SIG-M5 (cell line): ENCODE measurements at places on chromosomes 7 and 10.

DNA sequence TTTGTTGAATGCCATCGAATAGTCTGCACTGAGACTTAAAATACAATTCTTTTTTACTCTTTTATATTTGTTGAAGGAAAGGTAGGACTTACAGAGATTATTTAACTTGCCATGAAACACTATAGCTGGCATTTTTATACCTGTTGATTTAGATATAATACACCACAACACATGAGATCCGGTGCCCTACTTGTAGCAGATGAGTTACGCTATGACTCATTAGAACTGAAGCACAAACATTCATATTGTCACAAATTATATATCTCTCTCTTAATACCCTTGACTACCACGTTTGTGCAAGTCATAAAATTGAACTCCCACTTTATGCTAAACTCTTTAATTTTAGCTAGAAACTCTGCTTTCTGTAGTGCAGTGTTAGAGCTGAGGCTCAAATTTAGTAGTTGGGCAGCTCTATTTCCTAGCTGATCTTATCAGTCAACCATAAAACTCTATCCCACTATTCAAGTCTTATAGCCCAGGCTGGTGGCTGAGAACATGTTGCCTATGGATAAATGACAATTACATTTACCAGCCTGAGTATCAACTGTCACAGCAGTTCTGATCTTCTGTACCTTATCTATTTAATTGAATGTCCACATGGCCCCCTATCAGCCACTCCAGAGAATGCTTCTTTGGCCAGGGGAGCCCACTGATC lies 137.4 kb upstream of the SEMA3D start:
- DNase-seq = no peak

GRCh38 chr10:77905086-77905748 lies 21.3 kb downstream of the DLG5 start:
- DNase-seq = no peak

GRCh38 chr10:59907537-59907917 lies 1.2 kb upstream of the CCDC6 start:
- DNase-seq = no peak

- DNase-seq = no peak
Measured at GRCh38 chr10:15222511-15222910, 54.0 kb upstream of the NMT2 start.

GRCh38 chr7:30502470-30503251 lies 2.0 kb downstream of the GGCT start:
- DNase-seq = no peak

GRCh38 chr10:3647074-3647473 lies 137.9 kb downstream of the KLF6 start:
- no peak for DNase-seq

- no peak for DNase-seq
Measured at GRCh38 chr10:113381981-113382509, 170.8 kb upstream of the HABP2 start.

DNA sequence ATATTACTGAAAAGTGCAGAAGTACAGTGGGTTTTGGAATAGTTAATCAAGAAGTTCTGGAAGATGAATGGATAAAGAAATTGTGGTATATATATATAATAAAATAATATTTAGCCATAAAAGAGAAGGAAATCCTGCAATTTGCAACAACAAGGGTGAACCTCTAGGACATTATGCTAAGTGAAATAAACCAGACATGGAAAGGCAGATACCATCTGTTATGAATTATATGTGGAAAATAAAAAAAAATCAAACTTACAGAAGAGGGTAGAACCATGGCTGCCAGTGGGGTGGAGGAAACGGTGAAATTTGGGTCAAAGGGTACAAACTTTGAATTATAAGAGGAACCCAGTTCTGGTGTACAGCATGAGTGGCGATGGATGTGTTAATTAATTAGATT lies 162.6 kb downstream of the BICC1 start:
- DNase-seq = no peak

DNA sequence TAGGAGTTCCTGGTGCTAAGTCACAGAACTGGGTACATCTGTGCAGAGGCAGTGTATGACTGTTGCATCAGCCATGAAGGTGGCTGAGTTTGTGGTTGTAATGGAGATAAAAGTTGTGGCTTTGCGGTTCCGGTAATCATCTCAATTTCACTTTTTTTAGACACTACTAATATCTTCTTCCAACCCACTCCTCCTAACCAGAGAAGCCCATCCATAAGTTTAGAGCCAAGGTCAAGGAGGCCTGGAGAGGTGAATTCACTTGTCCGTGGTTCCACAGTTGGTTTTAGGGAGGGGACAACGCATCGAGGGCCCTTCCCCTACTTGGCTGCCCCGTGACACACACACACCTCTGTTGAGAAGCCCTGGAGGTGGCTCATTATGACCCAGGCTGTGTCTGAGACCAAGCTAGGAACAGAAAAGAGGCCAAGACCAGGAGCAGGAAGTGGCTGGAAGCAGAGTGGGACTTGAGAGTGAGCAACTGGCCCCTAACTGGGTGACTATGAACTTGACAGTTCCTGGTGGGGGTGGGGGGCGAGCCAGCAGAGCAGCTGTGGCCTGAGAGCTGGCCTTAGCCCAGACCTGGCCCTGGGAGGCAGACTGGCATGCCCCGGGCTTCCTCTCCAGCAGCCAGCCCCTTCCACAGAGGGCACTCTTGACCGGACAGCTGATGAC lies 66.8 kb upstream of the COL13A1 start:
- DNase-seq = no peak

DNA sequence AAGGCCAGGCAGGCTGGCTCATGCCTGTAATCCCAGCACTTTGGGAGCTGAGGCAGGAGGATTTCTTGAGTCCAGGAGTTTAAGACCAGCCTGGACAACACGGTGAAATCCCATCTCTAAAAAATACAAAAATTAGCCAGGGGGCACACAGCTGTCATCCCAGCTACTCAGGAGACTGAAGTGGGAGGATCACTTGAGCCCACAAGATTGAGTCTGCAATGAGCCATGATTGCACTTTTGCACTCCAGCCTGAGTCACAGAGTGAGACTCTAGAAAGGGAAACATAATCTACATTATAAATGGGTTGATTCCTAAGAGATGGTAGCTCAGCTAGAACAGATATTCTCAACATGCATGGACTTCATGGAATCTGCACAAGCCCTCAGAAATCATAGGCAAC lies 6.3 kb upstream of the LIPF start:
- no peak for DNase-seq

- DNase-seq = no peak
Measured at GRCh38 chr10:112461029-112461887, 14.2 kb downstream of the VTI1A start.

DNA sequence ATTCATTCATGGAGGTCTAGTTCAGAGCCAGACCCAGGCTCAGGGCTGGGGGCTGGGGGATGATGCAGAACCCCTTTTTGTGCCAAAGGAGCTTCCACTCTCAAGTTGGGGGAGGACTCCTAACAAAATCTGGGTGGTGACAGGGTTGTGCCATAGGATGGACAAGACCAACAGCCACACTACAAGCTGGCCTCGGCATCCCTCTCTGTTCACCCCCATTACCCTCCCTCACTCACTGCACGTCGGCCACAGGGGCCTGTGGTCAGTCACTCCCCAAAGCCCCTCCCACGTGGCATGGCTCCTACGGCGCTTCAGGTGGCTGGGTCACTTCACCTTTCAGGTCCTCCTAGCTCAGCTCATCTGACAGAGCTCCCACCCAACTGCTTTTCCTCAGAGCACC lies 348.7 kb upstream of the ZMIZ1 start:
- DNase-seq = no peak

DNA sequence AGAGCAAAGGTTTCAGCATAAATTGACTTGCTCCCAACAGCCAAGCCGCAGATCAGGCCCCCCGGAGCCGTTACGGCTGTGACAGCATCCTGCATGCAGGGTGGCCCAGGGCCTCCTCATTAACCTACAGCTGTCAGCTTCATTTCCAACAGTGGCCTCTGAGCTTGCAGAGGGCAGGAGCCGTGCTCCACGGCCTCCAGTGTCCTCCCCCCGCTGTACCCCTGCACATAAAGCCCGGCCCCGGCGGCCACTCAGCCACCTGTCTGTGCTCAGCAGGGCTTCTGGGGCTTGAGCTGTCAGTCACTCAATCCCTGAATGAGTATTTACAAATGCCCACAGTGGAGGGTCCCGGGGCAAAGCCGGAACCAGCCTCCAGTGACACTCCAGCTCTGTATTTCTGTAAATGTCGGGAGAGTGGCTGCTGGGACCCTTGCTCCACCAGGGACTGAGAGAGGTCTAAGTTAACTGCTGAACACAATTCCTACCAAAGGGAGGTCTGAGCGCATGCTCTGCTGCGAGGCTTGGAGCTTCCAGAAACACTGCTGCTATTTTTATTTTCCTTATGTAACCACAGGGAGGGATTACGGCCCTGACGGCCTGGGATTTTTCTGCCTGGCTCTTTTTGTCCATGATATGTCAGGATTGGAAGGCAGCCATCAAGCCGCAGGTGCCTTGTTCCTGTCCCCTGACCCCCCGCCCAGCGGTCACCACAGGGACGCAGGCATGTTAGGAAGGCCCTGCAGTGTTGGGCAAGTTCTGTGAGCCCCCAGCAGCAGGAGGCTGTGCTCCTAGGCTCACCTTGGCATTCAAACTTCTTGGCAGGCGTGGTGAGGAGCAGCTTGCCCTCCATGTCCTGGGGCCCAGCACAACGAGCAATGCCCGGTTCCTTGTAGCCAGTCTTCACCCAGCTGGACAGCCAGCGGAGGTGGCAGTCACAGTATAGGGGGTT lies 165.0 kb downstream of the SLIT1 start:
- DNase-seq = no peak

DNA sequence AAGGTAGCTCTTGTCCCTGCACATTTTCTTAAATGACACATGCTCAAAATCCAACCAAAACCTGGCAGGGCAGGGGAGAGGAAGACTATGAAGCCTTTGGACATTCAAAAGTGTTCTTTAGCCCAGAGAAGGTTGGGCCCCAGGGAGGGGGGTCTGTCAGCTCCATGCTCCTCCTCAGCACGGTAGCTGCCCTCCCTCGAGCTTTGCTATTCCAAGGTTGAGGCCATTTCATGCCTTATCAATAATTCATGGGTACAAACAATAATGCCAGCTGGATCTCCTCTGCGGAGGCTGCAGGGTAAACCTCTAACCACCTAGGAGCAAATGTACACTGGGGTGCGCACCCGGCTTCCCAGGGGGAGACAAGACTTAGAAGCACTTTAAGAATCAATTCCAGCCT lies 61.5 kb downstream of the SLIT1 start:
- DNase-seq = no peak

GRCh38 chr10:95845411-95845810 lies 62.4 kb upstream of the CC2D2B start:
- no peak for DNase-seq

DNA sequence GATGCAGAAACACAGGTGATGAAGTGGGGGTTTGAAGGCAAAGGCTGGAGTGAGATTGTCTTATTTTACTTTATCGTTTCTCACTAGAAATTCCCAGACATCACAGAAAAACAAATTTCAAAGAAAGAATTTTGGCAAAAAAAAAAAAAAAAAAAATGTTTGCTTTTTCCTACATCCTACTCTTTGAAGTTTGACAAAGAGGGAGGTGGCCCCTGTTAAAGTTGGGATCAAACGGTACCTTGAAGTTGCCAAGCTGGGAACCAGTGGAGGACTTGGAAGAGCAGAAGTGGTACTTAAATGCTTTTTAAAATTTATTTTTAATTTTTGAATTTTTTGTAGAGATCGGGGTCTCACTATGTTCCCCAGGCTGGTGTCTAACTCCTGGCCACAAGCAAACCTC lies 63.9 kb upstream of the KIF5B start:
- no peak for DNase-seq
